ENCODE measurements at places on chromosomes 2 and 18. TPM values are rescaled to one million over a fixed set of nuclear protein-coding genes. Genes with fewer than 3 reads are reported as not detected.
A peak's percentile ranks its signal among the peaks of the same experiment; 100 is the strongest.

DNA sequence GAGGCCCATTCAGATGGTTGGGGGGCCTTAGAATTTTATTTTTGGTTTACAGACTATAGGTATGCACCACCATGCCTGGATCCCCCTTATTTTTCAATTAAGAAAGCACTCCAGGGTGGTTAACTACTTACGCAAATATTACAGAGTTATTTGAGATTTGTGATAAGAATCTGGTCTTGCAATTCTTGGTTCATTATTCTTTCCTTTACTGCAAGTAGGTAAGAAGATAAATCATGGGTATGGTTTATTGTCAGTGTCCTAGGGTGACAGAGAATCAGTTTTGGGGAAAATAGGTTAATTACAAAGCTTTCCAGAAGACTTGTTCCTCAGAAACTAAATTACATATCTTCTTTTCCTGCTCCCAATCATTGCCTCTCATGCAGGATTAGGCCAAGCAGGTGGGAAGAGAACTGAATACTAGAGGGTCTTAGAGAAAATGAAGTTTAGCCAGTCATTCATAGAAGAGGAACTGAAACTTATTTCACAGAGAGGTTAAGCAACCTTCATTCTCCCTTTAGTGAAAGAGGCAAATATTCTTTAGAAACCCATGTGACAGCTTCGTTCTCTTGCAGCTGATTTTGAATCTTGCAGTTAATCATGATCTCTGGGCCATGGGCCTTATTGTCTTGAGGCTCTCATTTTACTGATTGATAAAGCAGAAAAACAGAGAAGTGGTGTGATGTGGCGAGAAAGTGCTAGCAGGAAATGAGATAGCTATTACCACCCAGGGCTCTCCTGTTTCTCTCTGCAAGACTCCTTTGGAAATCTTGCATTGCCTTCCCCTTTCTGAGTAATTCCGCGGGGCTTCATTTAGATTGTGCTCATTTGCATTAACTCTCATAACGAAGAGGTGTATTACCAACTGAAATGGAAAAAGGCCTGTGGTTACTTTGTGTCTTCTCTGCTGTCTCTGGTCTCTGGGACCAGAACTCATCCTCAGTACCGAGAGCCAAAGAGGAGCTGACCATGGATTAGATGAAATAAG is 44.8 kb upstream of the ARHGAP25 start:
- no peak for DNase-seq

- DNase-seq, result no peak
Observed at GRCh38 chr2:25473758-25474340, 132.1 kb upstream of the DNMT3A start.

DNA sequence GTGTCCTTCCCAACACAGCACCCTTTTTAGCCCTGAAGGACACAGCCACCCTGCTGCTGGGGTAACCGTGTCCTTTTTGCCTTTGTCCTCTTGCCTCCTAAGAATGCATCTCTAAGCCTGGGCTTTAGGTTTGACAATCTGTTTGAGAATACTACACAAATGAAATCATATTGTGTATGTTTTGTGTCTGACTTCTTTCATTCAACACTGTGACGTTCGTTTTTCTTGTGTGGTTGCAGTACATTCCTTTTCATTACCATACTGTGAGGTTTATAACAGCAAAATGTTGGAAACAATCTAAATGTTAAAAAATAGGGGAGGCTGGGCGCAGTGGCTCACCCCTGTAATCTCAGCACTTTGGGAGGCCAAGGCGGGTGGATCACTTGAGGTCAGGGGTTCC is 11.2 kb downstream of the ASPRV1 start:
- DNase-seq, result no peak

DNA sequence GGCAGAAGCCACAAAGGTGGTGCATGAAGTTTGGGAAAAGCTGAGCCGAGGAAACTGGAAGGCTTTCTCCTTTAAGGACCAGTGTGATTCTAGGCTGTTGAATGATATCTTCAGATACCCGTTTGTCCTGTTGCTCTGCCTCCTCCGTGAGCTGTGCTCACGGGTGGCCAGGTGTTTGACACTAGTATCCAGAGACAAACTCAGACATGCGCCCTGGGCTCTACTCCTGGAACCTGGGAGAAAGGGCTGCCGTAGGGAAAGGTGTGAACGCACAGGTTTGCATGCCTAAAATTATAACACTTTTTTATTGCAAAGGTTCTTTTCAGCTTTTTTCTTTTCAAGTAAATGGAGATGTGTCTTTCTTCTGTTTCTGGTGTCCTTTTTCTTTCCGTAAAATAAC is 81.6 kb downstream of the AGAP1 start:
- no peak for DNase-seq

GRCh38 chr2:1772471-1773267 is 28.4 kb upstream of the PXDN start:
- peak; percentile 67 for DNase-seq

DNA sequence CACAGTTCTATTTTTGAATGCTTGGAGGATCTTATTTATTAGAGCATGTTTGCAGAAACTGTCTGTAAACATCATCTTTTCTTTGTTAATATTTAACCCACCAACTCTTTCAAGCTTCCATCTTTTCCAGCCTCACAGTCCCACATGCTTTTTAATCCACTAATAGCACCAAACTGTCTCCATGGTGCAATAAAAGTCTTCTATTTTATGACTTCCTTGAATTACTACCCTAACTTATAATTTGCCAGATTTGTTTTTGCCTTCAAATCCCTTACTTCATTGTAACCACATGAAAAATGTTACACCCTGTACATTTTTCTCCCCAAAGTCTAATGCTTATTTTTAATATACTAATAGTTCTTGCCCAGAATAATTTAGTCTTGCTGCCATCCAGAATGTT is 792.6 kb downstream of the PLCL1 start:
- no peak for DNase-seq

DNA sequence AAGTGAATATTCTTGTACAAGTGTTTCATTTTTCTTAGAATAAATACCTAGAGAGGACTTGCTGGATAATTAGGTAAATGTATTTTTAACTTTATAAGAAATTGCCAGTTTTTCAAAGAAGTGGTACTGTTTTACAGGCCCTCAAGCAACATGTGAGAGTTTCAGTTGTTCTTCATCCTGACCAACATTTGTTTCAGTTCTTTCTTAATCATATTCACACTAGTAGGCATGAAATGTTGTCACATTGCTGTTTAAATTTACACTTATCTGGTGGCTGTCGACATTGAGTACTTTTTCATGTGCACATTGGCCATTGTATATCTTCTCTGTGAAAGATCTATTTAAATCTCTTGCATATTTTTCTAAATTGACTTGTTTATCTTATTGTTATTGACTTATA is 178.1 kb downstream of the ACOXL start:
- no peak for DNase-seq

DNA sequence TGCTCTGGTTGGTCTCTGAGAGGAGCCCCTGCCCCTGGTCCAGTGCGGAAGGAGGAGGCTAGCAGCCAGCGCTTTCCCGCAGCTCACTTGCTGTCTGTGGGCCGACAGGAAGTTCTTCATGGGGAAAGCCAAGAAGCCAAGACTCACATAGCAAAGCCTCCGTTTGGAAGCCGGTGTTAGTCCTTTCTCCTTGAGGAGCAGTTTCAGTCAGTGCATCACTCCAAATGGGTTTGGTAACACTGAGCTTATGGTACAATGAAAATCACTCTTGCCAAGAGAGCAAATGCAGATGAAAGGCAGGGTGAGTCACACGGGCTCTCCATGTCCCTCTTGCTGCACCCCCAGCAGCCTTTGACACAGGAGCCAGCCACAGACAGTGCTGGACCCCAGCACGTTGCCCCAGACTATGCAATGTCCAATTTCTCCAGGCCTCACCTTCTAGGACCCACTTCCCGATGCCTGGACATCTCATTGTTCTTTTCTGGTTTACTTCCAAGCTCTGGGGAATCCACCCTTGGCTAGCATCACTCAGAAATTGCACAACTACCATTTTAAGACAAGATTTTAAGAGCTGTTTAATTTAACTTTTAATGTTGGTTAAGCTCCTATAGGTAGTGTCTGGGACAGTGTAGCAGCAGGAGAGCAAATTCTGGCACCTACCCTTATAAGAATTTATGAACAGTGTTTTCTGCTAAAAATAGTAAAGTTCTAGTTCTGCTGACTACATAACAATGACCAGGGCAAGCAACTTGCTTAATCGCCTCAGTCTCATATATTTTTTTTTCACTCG is 174.9 kb downstream of the ASB1 start:
- peak; percentile 79 for DNase-seq

The HOXD9 gene
- total RNA-seq, result 0.36 TPM

GRCh38 chr2:65388596-65389390 is 43.6 kb downstream of the SPRED2 start:
- DNase-seq, result no peak

DNA sequence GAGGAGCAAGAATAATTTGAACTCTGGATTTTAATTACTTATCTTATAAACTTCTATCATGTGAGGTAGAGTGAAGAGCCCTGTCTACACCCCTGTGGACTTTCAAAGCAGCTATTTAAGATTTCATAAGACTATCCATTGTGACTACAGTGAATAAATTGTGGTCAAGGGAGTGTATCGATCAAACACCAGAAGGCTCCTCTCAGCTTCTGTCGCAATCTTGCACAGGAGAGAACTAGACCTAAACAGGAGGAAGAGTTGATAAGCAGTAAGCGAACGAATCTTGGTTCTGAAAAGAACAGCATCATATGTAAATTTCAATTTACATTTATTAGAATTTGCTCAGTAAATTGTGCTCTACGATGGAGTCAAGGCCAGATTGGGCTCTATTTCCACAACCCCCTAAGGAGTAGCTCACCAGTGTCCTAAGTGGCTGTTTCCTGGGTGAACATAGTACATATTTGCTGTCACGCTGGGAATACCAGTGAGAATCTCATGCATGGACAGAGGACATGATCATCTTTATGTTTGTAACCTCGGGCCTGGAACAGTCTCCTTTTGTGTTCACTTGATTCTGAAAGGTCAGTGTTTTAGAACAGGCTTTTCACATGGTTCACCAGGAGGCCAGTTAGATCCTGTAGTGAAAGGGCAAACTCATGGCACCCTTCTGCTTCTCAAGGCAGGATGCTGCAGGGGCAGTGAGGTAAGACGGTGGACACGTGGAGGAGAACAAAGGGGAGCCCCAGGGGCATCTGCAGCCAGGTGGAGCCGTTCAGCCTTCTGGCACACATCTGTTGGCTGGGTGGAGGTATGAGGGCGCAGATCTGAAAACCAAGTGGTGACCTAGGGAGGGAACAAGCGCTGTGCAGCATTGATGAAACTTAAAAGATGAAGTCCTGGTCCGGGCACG is 33.3 kb downstream of the NPAS2 start:
- DNase-seq, result no peak

DNA sequence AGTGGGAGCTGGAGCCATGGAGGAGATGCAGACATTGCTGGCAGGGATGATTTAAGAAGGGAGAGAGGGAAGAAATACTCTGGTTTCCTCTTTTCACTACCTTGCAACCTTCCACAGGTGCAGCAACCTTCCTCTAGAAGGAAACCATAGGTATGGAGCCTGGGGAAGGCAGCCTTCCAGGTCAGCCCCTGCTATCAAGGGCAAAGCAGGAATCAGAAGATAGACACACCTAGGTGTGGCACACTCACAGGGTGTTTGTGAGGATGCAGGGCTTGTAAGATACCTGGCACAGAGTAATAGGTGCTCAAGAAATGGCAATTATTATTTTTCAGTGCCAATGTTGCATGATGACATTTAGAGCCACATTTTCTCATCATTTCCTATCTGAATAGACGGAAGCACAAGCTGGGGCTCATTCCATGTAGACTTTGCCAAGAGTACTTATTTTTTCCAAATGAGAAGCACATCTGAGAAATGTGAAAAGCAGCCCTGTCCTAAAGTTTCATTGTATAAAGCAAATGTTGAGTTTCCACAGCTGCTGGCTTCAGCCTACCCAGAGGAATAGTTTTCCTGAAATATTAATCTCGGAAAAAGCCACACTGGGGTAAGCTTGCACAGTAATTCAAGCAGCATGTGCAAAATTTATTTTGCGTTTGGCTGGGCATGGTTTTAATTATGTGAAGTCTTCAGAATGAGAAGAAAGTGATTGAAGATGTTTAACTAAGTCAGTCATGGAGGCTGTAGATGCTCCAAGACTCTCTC is 20.6 kb downstream of the EVA1A start:
- DNase-seq, result no peak

The TUBA3E gene
- not detected for total RNA-seq

The UGT1A5 gene
- total RNA-seq, result not detected

GRCh38 chr2:149928011-149928410 is 340.4 kb upstream of the MMADHC start:
- no peak for DNase-seq

GRCh38 chr2:71804281-71804751 is 343.3 kb downstream of the CYP26B1 start:
- DNase-seq, result peak; percentile 56

GRCh38 chr2:25597881-25598280 is 75.5 kb downstream of the DTNB start:
- no peak for DNase-seq

DNA sequence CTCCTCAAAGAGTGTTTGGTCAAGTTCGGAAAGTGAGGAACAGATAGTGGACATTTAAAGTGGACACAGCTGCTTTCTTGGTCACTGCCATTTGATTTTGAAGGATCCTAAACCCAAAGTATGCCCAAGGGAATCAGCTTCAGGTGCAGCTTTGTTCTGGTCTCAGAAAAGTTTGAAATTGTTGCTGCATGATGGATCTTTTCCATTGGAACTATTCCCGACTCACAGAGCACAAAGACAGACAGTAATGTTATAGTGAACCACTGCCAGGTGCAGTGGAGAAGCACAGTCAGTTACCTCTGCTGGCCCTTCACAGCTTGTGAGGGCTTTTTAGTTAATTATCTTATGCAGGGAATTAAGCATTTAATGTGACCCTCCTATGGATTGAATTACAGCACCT is 301.7 kb downstream of the PHLPP1 start:
- no peak for DNase-seq

DNA sequence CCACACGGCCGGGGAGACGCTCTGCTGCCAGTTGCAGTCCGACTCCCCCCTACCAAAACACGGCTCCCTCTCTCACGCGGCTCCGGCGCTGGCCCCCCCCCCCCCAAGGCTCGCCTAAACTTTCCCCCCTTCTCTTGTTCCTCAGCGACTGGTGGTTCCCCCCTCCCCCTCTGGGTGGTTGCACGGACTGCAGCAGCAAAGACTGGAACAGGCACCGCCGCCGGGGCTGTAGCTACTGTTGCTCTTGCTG is 281 bp downstream of the XPO1 start:
- no peak for DNase-seq
